ENCODE measurements at places on chromosomes 6 and 20.

DNA sequence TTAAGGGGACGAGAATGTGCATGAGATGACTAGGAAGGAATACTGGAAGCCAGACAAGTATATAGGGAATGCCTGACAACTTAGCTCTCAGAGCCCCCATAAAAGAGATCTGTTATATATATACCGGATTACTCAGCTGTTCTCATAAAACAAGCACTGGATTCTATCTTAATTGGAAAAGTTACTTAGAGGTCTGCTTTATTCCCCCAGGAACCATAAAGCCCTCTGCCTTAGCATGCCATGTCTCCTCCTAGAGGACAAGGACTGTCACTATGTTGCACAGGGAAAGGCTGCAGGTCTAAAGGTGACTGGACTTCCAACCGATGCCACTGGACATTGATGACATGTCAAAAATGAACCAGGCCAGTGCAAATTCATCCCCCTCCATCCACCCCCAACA lies 6.4 kb downstream of the EXOC2 start:
- no peak for DNase-seq

- no peak for DNase-seq
Observed at GRCh38 chr6:37029249-37029971, 24.0 kb downstream of the FGD2 start.

- DNase-seq = no peak
Observed at GRCh38 chr6:30873137-30873640, 11.1 kb upstream of the DDR1 start.

- no peak for DNase-seq
Observed at GRCh38 chr6:37288247-37288646, 30.3 kb upstream of the TMEM217 start.

GRCh38 chr20:58446264-58446959 lies 57.4 kb downstream of the VAPB start:
- DNase-seq = no peak

DNA sequence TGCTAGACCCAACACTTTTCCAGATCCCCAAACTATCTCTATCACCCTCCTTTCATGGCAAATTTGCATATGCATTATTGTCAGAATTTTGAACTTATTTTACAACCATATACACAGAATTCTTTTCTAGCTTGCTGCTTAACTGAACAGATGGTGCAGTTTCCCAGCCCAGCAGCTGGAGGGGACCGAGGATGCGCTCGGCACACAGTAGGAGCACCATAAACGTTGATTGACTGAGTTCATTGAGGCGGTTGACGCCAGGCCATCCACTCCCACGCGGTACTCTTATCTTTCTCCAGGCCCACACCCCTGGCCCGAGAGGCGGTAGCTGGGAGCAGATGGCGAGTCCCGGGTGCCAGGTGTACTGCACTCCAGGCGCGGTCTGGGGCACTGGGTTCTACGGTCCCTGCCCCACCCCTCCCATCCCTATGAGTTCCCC lies 6.8 kb upstream of the SOX4 start:
- no peak for DNase-seq

- DNase-seq = no peak
Observed at GRCh38 chr6:136525586-136526195, 24.5 kb downstream of the MAP7 start.

- DNase-seq = no peak
Observed at GRCh38 chr20:20697325-20697845, 15.1 kb downstream of the RALGAPA2 start.

DNA sequence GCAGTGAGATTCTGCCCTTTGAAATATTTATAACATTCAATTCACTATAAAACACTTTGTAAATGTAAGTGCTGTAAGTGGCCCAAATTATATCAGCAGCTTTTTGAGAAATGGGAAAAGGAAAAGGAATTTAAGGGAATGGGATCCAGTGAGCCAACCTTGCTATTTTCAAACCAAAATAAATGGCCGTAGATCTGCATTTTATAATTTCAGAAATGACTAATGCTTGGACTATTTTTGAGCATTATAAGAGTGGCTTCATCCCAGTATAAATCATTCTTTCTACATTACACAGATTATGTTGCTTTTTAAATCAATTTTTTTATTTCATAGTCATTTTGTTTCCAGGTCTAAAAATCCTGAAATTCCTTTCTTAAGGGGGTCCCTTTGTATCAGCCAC lies 49.2 kb downstream of the ANKRD6 start:
- DNase-seq = no peak

DNA sequence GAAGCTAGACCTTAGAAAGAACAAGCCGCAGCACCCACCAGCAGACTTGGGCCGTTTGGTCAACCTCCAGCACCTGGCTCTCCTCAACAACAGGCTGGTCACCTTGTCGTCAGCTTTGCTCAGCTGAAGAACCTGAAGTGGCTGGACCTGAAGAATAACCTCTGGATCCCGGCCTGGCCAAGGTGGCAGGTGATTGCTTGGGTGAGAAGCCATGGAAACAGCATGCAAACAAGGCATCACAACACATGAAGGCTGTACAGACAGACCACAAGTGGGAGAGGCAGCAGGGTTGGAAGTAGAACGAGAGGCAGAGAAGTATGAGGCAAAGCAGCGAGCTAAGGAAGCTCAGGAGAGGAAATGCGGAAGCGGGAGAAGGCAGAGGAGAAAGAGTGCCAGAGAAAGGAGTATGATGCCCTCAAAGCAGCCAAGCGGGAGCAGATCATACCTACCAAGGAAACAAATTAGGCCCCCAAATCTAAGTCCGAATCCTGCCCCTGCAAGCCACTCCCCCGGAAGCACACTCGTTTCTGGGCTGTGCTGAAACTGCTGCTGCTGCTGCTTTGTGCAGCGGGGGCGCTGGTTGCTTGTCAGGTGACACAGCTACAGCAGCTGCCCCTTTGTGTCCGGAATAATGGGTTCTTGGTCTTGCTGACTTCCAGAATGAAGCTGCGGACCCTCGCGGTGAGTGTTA lies 121.6 kb upstream of the LGSN start:
- no peak for DNase-seq

DNA sequence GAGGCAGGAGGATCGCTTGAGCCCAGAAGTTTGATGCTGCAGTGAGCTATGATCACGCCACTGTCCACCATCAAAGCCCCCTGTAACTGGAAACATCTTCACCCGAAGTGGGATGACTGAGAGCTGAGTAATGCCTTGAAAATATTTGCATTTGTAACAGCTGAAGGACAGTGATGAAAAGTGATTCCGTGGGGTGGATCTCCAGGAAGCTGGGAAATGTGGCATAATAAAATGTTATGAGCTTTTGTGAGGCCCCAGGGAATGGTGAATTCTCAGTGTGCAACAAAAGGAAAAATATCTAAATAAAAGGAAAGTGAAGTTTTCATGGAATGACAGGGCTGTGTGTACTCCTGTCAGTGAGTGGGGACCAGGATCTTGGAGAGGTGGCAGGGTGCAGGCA lies 92.0 kb downstream of the JAG1 start:
- no peak for DNase-seq

DNA sequence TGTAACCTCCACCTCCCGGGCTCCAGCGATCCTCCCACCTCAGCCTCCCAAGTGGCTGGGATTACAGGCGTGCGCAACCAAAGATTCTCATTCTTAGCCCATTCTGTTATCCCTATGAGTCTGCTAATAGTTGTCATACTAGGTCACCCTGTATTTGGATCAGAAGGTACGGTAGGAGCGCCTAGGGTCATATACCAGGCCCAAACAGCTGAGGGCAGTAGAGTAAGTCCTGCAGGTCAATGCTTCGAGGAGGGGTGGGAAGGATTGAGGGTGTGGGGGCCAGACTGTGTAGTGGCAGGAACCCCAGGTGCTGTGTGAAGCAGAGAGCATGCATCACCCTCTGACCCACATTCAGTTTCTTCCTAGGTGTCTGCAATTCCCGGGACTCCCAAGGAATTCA lies 22.7 kb upstream of the POU5F1 start:
- DNase-seq = no peak

DNA sequence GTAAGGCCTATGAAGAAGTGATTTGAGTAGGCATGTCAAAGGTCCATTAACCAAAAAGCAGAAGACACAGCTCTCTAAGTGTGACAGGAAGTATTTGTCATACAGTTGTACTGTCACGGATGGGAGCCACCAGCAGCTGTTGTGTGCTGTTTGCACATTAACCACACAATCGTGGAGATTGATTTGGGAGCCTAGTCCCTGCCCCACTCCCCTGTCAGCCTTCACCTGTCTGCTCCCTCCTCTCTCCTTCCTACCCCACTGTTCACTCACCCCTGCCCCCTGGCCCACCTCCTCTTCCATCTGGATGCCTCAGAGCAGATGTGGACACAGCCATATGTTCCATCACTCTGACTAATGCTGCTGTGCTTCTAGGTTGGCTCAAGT lies 124.7 kb upstream of the SPACA1 start:
- no peak for DNase-seq

All from C1 segment of cervical spinal cord (tissue), 14 donors.